ENCODE measurements at places on chromosomes 5 and 9. TPM values are rescaled to one million over a fixed set of nuclear protein-coding genes. Genes with fewer than 3 reads are reported as not detected.

GRCh38 chr9:25939126-25939525 is 260.9 kb upstream of the TUSC1 start:
- H3K27ac ChIP-seq, result no peak overlapping the region
- no peaks in the 10 kb centered on the region for H3K27me3 ChIP-seq
- H3K36me3 ChIP-seq, result no peaks in the 10 kb centered on the region
- no peaks in the 10 kb centered on the region for H3K4me1 ChIP-seq
- no peak overlapping the region for H3K4me3 ChIP-seq

DNA sequence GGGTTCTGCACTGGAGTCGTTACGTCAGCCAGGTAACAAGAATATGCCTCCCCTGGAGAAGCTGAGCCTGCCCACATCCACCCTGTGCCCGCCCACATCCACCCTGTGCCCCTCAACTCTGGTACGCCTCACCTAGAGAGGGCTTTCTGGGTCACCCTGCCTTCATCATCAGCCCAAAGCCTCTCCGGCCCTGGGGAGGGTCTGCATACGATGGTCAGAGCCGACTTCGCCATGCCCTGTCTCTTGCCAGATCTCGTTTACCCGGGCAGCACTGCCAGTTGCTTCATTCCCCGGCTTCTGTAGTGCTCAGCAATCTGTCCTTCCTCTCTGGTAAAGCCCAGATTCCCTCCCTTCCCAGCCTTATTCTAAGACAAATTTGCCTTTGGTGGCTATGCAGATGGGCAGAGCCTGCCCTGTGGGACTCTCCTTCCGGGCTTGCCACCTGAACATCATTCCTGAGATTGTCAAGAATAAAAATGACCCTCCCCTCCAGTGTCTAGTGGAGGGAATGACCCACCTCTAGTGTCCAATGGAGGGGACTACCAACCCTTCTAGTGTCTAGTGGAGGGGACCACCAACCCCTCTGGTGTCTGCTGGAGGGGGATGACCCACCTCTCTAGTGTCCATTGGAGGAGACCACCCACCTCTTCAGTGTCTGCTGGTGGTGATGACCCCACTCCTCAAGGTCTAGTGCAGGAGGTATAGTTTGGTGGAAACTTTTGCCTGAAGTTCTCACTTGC is 3.4 kb downstream of the PLEKHG4B start:
- no peak overlapping the region for H3K27ac ChIP-seq
- peaks cover 8% of the 10 kb centered on the region for H3K4me1 ChIP-seq
- H3K27me3 ChIP-seq, result peaks cover 37% of the 10 kb centered on the region
- H3K36me3 ChIP-seq, result no peaks in the 10 kb centered on the region
- no peak overlapping the region for H3K4me3 ChIP-seq
- DNase-seq, result no peak

GRCh38 chr5:73302797-73303147 is 129.8 kb downstream of the TMEM174 start:
- H3K27me3 ChIP-seq, result peaks cover 84% of the 10 kb centered on the region
- H3K36me3 ChIP-seq, result no peaks in the 10 kb centered on the region
- H3K4me1 ChIP-seq, result peaks cover 18% of the 10 kb centered on the region
- DNase-seq, result no peak
- no peak overlapping the region for H3K27ac ChIP-seq
- no peak overlapping the region for H3K4me3 ChIP-seq

GRCh38 chr9:38047301-38048251 is 21.5 kb downstream of the SHB start:
- H3K4me3 ChIP-seq, result no peak overlapping the region
- H3K27me3 ChIP-seq, result no peaks in the 10 kb centered on the region
- H3K36me3 ChIP-seq, result no peaks in the 10 kb centered on the region
- peaks cover 6% of the 10 kb centered on the region for H3K4me1 ChIP-seq
- no peak for DNase-seq

GRCh38 chr9:76415731-76416130 is 21.5 kb upstream of the RFK start:
- no peak overlapping the region for H3K27ac ChIP-seq
- H3K27me3 ChIP-seq, result peaks cover 5% of the 10 kb centered on the region

DNA sequence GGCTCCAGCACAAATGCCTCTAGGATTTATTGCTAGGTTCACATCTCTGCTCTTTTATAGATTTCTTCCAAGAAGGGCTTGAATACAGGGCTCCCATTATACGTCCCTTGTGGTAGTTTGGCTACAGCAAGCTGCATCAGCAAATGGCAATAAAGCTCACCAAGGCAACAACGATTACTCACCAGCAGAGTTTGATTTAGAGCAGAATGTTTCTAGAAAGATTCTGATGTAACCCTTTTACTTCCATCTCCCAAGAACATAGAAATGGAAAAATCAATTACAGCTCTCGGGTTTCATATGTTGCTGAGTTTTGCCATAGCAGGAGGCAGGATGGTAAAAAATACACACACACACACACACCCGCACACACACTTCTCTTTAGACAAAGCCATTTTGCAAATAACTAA is 124.2 kb upstream of the TNPO1 start:
- no peaks in the 10 kb centered on the region for H3K36me3 ChIP-seq
- H3K27me3 ChIP-seq, result peaks cover 33% of the 10 kb centered on the region
- DNase-seq, result no peak
- H3K4me3 ChIP-seq, result no peak overlapping the region
- H3K27ac ChIP-seq, result no peak overlapping the region
- H3K4me1 ChIP-seq, result no peaks in the 10 kb centered on the region

GRCh38 chr5:91020065-91020800 is 362.9 kb downstream of the ARRDC3 start:
- H3K4me1 ChIP-seq, result no peaks in the 10 kb centered on the region
- peaks cover 12% of the 10 kb centered on the region for H3K27me3 ChIP-seq
- H3K36me3 ChIP-seq, result no peaks in the 10 kb centered on the region
- no peak for DNase-seq

DNA sequence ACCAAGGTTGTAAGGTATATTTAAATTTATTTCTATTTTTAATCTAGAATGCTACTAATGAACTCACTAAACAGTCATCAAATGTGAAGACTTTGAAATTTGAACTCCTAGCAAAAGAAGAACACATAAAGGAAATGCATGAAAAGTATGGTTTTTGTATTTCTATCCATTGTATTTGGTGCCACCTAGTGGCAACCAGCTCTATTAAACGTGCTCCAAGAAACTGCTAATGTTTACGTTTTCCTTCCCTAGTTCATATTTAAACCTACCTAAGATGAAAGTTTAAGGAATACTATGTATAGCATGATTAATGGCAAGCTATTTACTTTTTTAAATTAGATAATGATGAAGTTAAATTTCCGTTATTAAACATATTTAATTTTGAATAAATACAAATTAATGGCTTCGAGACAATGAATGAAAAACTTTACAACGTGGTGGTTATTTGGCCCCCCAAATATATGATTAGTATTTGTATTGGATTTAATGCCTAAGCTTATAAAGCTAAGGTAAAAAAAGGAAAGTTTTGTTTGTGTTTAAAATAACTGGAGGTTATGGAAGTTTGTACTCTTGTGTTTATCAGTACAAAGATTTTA is 115.9 kb upstream of the SH3GL2 start:
- DNase-seq, result peak; percentile 25
- no peaks in the 10 kb centered on the region for H3K36me3 ChIP-seq
- no peaks in the 10 kb centered on the region for H3K27me3 ChIP-seq
- H3K4me1 ChIP-seq, result no peaks in the 10 kb centered on the region

DNA sequence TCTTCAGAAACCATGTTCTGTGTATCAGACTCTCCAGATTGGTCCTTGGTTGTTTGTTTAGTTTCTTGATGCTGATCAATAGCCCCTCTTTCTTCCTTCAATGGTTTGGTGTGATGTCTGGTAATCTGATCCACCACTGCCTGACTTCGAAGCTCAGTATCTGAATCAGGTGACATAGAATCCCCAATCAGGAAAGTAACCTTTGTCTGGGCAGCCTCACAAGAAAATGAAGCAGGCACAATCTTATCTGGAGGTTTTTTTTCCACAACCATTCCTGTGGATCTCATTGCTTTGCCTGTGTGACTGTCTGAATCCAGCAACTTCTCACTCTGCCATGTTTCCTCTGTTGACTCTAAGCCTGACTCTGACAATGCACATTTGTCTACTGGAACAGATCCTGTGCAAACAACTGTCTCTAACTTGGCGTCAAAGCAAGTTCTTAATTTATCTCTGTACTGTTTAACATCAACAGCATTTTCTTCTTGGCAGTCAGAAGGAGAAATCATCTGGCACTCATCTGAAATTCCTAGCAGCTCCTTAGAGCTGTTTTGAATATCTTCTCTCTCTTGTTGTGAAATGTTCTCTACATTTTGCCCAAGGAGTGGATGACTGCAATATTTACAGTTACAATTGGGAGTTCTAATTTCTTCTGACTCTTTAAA is 37.1 kb upstream of the RAPGEF6 start:
- H3K27me3 ChIP-seq, result no peaks in the 10 kb centered on the region
- H3K36me3 ChIP-seq, result peaks cover 50% of the 10 kb centered on the region
- no peak overlapping the region for H3K4me3 ChIP-seq
- DNase-seq, result no peak
- H3K4me1 ChIP-seq, result peaks cover 27% of the 10 kb centered on the region

- H3K4me1 ChIP-seq, result peaks cover 24% of the 10 kb centered on the region
- no peaks in the 10 kb centered on the region for H3K27me3 ChIP-seq
- H3K27ac ChIP-seq, result peak within 1 kb of the TSS; percentile 94
- DNase-seq, result peak; percentile 96
- peaks cover 74% of the 10 kb centered on the region for H3K36me3 ChIP-seq
Measured at GRCh38 chr5:140700177-140701144, at the start of gene ZMAT2. Gene ZMAT2 (plus strand): TSS chr5:140700447. CDS start chr5:140700461, 14 bp downstream.

- H3K4me1 ChIP-seq, result no peaks in the 10 kb centered on the region
- no peaks in the 10 kb centered on the region for H3K36me3 ChIP-seq
- H3K4me3 ChIP-seq, result no peak overlapping the region
- no peak overlapping the region for H3K27ac ChIP-seq
- DNase-seq, result no peak
Measured at GRCh38 chr5:62684310-62684709, 105.7 kb downstream of the LRRC70 start.

GRCh38 chr9:121735065-121735792 is 83.8 kb downstream of the DAB2IP start:
- no peaks in the 10 kb centered on the region for H3K36me3 ChIP-seq
- peaks cover 6% of the 10 kb centered on the region for H3K4me1 ChIP-seq
- peak; percentile 37 for DNase-seq
- H3K4me3 ChIP-seq, result no peak overlapping the region
- peaks cover 21% of the 10 kb centered on the region for H3K27me3 ChIP-seq

- no peak overlapping the region for H3K27ac ChIP-seq
- no peak overlapping the region for H3K4me3 ChIP-seq
- peaks cover 5% of the 10 kb centered on the region for H3K4me1 ChIP-seq
- no peaks in the 10 kb centered on the region for H3K27me3 ChIP-seq
- H3K36me3 ChIP-seq, result peaks cover 62% of the 10 kb centered on the region
- no peak for DNase-seq
Measured at GRCh38 chr9:137731947-137732813, 113.4 kb downstream of the EHMT1 start.

DNA sequence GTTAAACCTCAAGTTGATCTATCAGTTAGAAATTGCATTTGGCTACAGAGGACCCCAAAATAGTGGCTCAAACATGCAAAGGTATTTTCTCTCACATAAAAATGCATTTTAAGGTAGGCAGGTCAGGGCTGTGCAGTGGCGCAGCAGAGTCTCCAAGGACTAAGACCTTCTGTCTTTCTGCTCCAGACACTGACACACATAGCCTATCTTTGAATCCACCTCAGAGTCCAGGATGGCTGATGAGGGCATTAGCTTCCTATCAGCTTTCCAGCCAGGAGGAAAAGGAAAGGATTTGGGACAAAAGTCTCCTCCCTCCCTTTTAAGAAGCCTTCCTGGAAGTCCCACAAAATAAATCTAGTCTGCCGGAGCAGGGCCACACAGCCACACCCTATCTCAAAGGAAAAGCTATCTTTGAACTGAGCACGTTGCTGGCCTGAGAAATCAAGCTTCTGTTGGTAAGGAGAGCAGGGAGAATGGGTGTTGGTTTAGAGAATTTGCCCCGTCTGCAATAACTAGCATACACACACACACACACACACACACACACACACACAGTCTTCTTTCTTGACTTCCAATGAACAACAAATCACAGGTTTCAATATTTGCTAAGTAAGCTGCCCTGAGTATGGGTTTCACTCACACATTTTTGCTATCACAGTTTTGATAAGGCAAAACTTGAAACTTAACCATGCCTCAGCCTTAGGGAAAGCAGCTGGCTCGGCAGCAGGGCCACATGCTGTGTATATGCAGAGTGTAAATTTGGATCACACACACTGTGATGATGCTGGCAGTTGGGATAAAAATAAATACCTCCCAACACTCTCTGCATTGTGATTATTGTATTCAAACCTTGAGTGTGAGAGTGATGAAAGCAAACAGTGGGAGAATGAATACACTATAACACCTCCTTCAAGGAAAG is 116.6 kb upstream of the MAP3K1 start:
- H3K27me3 ChIP-seq, result no peaks in the 10 kb centered on the region
- DNase-seq, result peak; percentile 29
- H3K4me3 ChIP-seq, result no peak overlapping the region
- no peak overlapping the region for H3K27ac ChIP-seq
- no peaks in the 10 kb centered on the region for H3K36me3 ChIP-seq
- H3K4me1 ChIP-seq, result peaks cover 65% of the 10 kb centered on the region

- no peaks in the 10 kb centered on the region for H3K27me3 ChIP-seq
- no peaks in the 10 kb centered on the region for H3K4me1 ChIP-seq
- no peak for DNase-seq
- H3K36me3 ChIP-seq, result no peaks in the 10 kb centered on the region
- H3K4me3 ChIP-seq, result no peak overlapping the region
Measured at GRCh38 chr9:116555556-116556155, 131.4 kb upstream of the TRIM32 start.

GRCh38 chr5:39714036-39714698 is 289.4 kb upstream of the DAB2 start:
- H3K4me1 ChIP-seq, result no peaks in the 10 kb centered on the region
- H3K27ac ChIP-seq, result no peak overlapping the region
- H3K36me3 ChIP-seq, result no peaks in the 10 kb centered on the region
- H3K4me3 ChIP-seq, result no peak overlapping the region
- H3K27me3 ChIP-seq, result peaks cover 8% of the 10 kb centered on the region

DNA sequence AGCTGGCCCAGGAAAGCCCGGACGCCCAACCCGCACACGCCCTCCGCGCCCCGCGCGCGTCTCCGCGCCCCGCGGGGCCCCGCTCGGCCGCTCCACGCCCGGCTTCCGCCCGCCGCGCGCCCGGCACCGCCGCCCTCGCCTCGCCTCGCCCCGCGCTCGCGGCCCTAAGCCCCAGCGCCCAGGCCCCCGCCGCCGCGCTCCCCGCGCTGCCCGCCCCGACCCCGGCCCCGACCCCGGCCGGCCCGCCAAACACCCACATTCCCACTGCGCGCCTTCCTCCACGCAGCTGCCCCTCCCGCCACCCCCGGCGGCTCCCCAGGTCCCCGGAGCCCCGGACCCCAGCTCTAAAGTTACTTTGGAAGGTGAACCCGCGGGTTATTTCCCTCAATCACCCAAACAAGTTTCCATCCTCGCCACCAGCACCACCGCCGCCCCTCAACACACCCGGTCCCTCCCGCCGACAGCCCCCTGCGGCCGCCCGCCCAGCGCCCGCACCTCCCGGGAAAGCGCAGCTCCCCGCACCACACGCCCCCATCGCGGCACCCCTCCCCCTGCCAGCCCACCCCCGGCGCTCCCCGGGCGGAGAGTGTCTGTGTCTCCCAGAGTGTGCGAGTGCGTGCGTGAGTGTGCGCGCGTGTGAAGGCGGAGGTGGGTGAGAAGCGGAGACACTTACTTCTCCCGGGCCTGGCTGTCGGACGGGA is 439 bp downstream of the SSBP2 start:
- H3K27ac ChIP-seq, result peak overlapping the region; percentile 78
- no peaks in the 10 kb centered on the region for H3K36me3 ChIP-seq
- H3K4me1 ChIP-seq, result peaks cover 40% of the 10 kb centered on the region
- peak; percentile 48 for DNase-seq
- peak overlapping the region; percentile 89 for H3K4me3 ChIP-seq

TUBB4B gene
- 278 TPM for total RNA-seq

IL6ST gene
- total RNA-seq, result 57.1 TPM

PCDHA12 gene
- total RNA-seq, result not detected

OCLN gene
- 2.1 TPM for total RNA-seq

MTX3 gene
- 11.9 TPM for total RNA-seq

ANKRD55 gene
- 3.7 TPM for total RNA-seq

PFN3 gene
- not detected for total RNA-seq

ANKRD18A gene
- 6.4 TPM for total RNA-seq

PCDHB7 gene
- not detected for total RNA-seq

All from activated CD4-positive, alpha-beta T cell treated with anti-CD3 and anti-CD28 coated beads for 36 hours (primary cell).